HL-60 (cell line): ENCODE measurements at places on chromosomes 2 and 18.
A peak's percentile ranks its signal among the peaks of the same experiment; 100 is the strongest.

DNA sequence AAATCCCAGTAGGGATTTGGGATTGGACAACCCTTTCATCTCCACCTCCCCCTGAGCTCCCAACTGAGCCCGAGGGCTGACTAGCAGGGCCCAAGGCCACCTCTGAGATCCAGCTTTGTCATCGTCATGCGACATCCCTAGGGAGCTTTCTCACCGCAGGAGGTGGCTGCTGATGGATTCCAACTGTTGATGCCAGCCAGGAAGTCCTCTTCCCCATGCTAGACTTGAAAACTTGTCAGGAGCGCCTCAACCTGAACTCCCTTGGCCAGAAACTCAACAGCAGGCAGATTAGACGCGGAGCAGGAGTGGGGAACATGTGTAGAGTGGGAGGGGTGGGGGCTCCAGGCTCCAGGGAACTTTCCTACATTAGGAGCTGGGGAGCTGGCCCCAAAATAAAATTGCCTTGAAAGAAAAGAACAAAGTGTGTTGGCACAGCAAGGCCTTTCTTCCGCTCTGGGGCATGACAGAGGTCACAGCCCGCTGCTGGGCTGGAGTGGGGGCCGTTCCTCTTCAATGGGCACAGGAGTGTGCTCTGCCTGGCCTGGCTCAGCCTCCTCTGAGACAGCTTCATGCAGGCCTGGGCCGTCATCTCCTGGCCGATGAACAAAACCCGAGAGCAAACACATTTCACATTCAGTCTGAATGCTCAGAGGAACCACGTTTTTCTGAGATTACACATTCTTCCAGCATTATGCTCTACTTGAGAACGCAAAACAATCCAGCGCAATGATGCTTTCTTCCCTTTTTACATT, 34.5 kb downstream of the EMILIN2 start:
- peak; percentile 41 for DNase-seq

DNA sequence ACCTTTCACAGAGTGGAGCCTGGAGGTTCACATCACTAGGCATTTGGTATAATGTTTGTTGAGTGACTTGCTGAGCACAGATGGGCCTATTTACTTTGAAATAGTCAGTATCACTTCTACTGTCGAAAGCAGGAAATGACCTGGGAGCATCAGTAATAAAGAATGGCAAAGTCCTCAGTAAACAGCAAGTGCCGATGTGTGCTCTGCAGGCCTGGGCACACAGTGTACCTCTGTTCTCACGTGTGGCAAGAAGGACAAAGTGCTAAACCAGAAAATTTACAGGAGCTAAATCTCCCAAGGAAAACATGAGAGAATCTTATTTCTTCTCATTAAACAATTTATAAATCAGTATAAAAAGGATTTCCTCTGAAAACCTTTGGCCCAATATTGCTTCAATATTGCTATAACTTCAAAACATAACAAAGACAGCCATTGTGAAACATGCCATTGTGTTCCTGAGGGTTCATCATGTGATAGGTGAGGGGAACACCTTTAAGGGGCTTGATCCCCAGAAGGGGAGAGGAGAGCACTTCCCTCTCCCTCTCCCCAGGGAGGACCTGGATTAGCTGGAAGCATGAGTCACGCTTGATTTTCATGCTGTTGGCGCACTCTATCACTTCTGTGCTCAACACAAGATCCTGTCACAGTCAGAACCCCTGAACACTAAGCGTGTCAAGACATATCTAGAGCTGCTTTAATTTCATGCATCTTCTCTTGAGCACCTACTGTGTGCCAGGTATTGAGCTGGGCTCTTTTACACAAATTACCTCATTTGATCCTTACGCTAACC, 131.5 kb upstream of the SMAD2 start:
- DNase-seq = no peak

DNA sequence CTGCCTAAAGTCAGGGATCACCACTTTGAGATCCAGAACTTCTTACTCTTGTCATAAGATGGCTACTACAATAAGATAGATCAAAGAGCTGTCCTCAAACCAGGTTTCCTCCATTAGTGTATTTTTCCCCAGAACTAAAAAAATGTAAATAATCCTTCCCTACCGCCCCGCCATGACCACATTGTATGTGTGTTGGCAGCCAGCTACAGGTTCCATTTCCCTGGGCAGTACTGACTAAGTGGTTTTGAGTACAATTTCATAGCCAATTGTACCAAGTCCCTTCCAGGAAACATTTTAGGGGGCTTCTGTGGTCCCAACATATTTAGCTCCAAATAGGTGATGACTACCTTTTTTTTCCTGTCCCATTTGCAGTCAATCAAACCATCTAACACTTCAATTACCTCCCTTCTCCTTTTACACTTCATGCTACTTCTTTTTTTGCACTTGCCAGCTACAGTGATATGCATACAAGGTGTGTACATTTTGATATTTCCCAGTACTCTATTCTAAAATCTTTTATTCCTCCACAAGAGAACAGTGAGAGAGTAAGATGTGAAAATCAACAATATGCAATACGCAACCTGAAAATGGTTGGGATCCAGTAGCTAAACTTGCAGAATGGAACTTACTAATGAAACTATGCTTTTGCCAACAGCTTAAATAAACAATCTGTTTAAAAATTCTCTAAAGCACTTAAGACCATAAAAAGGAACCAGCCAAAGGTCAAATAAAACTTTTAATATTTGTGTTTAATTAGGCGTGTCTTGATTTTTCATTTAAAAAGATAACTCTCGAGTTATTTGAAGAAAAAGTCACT, 3.9 kb downstream of the PUM2 start:
- DNase-seq = no peak

- DNase-seq = no peak
Measured at GRCh38 chr18:63980027-63980426, 10.1 kb downstream of the SERPINB8 start.

DNA sequence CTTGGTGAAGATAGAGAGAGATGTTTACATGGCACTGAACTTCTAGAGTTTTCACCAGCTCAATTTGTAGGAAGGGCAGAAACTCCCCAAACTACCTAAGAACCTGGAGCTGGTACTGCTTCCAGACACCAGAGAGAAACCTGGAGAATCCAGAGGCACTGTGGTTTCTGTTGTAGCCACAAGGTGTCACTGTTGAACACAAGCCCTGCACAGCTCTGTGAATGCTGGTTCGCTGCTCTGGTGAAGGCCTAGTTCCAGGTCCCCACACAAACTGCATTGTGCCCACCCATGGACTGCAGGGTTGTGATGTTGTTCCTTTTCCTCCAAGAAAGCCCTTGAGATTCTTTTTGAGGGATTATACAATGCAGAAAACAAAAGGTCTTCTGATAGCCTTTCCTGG, 150.5 kb upstream of the HS6ST1 start:
- DNase-seq = peak; percentile 49

- no peak for DNase-seq
Measured at GRCh38 chr2:104434318-104434792, 419.6 kb upstream of the POU3F3 start.

GRCh38 chr2:40348038-40348437, 103.9 kb downstream of the SLC8A1 start:
- no peak for DNase-seq

DNA sequence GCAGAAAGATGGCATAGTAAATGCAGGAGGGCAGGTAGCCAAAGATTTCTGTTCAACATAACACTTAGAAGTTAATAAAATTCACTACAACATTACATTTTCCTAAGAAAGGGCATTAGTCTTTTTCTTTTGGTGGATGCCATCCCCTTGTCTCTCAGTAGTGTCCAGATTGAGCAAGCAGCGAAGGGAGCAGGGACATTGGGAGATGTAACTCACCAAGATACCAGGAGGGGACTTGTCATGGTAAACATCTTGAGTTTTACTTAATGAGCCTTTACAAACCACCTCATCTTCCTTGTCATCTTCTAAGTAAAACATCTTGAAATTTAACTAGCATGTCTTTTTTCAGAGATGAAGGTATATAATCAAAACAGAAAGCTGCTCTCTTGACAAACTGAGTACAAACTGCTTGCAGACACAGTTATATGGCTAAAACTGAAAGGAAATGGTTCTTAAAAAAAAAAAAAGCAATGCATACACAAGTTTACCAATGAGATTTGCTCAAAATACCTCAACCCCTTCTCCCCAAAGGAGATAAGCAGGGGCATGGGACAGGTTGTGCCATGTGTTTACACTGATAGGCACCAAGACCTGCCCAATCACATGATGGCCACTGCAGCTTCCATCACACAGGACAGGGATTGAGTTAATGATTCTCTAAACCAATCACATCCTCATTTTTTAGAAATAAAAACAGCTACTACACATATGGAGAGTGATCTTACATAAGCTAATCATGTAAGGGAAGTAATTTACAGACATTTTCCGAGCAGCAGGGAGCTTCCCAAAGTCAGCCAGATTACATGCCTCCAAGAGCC, 30.3 kb downstream of the LPIN2 start:
- no peak for DNase-seq

DNA sequence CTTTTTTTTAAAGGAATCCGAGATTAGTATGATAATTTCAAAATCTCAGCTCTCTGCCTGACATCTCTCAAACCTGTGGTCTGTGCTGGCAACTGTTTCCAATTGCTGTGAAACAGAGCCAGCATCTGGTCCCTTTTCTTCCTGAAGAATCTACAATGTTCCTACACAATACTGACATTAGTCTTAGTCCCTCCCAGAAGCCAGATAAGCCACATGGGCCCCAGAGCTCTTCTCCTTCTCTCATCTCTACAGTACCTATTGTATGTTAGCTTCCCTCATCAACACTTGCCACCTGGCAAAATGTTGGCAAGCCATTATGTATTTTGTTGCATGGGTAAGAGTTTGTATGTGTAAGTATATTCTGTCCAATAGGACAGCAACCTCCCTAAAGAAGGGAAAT, 62.9 kb upstream of the CDKL4 start:
- no peak for DNase-seq

- DNase-seq = no peak
Measured at GRCh38 chr2:24821433-24821891, 28.2 kb downstream of the CENPO start.

DNA sequence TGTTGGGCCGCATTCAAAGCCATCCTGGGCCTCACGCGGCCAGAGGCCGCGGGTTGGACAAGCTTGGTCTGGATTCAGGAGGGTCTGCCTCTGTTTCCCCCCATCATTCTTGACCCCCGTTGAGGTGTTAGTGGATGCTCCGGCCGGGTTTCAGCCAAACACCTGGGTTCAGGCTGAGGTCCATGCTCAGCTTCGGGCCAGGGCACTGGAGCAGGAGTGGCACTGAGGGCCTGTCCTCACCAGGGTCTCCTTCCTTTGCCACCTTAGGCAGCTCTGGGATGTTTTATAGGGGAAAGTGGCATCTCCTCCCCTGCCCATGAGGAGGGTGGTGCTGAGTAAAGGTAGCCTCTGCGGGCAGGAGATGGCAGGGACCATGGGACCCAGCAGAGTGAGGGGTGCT, 76.9 kb upstream of the SMAD2 start:
- no peak for DNase-seq

GRCh38 chr2:196333397-196333796, 162.0 kb upstream of the STK17B start:
- DNase-seq = no peak

- DNase-seq = no peak
Measured at GRCh38 chr2:198479065-198479464, 674.7 kb downstream of the PLCL1 start.

- no peak for DNase-seq
Measured at GRCh38 chr2:46098621-46099062, 198.6 kb upstream of the EPAS1 start.

DNA sequence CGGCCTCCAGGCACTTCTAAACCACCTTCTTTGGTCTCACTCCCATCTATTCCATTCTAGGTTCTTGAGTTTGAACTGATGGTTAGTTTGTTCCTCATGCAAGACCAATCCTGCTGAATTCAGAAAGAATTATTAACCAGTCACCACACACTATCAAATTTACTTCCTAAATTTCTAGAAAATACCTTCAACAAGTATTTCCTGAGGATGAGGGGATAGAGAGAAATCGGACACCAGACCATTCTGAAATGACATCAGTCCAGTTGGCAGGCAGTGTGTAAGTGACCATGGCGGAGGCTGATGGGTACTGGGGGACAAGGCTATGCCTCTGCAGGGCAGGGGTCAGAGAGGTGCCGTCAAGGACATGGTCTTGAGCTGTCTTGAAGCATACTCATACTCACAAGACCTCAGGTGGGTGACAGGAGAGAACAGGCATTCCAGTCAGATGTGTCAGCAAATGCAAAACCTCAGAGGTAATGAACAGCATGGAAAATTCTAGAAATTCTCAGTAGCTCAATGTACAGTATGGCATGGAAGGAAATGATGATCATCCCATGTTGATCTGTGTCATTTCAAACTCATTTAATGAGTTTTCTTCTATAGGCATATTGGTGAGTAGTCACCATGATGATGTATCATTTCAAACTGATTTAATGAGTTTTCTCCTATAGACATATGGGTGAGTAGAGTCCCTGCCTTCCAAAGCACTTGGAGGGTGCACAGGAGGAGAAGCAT, 119.6 kb downstream of the DDX1 start:
- DNase-seq = no peak

DNA sequence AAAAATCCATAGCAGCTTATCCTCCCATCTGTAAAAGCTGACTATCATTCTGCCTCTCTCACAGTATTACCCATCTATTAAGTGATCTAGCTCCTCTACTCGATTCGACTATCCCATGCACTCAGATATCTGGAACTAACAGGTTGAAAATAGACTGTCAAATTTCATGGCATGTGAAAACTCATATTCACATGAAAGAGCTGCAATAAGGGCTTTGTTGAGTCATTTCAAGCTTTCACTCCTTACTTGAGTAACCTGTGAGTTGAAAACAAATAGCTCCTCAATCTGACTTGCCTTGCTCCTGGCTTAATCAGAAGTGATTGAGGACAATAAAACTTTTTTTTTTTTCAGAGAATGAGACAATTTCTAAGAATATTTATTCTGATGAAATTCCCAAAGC, 192.4 kb upstream of the ERBB4 start:
- DNase-seq = no peak

DNA sequence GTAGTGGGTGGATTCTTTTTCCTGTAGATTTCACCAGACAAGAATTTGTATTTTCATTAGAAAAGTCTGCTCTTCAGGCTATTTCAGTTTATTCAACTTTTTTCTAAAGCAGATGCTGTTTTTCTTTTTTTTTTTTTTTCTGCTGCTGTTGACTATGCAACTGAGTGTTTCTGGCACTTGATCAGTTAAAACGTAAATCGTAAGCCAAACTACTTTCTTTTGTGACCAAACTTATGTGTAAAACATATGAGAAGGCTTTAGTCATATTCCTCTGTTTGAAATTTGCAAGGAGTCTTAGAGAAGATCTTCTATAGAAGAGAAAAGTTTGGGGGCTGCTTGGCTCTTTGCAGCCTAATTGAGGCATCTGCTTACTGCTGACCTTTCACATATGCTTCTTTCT, 170.1 kb downstream of the PARD3B start:
- DNase-seq = no peak

DNA sequence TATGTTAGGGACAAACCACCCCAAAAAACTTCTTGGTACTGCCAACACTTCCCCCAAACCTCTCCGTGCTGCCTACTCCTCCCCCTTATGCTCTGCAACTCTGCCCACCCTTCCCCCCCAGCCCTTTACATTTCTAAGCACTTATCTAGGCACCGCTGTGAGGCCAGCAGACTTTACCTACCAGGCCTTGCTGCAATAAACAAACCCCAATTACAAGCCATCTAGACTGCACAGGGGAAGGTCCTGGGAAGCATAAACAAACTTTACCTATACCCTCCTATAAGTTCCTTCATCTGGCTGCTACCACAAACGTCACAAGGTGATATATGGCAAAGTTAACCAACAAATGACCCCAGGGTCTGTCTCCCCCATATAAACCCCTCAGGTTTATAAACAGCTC, 259.4 kb upstream of the GULP1 start:
- DNase-seq = no peak

GRCh38 chr18:2903006-2903405, 56.2 kb downstream of the EMILIN2 start:
- DNase-seq = no peak
